ENCODE measurements at places on chromosomes 5 and 9.

DNA sequence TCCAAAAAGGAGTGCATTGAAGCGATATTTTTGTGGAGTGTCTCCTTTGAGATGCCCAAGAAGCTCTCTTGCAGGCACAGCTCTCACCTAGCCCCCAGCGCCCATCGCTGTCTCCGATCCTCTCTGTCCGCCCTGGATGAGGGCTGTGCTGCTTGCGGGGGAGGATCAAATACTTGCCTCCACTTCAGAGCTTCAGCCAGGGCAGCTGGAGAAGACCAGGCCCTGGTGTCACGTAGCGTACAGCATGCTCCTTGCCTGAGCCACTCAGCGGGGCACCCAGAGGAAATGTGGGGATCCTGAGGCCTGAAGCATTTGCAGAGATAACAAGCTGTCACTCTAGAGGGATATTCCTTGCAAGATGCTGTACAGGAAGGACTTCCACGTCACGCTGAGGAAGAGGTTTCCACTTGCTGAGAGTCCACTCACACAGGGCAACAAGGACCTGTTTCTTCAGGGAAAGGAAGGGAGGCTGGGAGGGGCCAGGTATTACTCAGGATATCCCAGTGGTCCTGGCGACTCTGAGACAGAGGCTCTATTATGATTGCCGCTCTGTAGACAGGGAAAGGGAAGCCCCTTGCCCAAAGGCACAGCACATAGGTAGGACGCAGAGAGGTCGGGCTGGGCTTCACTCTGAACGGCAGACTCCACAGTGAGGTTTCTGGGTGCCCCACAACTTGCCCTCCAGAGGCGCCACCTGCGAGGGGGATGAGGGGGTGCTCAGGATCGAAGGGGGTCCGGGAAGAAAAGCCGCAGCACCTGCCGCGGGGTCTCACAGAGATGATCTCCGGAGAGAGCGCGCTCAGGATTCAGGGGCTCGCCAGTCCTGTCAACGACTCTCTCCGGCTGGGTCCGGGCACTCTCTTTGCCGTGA lies 64.0 kb downstream of the CRB2 start:
- no peak for DNase-seq

- DNase-seq, result no peak
These were observed 279.5 kb upstream of the PIK3R1 start for GRCh38 chr5:67935908-67936566.

DNA sequence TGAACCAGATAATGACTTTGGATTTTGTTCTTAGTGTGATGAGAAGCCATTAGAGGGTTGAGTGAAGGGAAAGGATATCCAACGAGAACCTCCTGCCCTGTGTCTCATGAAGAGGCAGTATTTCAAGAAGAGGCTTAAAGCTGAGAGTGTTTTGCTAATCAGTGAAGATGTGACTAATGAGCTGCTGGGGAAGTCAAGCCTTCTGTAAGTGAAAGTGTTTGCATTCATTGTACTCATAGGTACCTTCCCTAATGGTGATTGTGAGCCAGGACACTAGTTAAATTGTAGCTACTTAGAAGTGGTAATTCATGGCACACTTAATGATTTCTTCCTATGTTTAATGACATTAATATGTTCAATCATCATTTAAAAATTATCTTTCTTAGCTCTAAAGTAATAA lies 23.7 kb downstream of the PIP5K1B start:
- DNase-seq, result no peak

- no peak for DNase-seq
These were observed 123.5 kb upstream of the CD180 start for GRCh38 chr5:67319935-67320725.

DNA sequence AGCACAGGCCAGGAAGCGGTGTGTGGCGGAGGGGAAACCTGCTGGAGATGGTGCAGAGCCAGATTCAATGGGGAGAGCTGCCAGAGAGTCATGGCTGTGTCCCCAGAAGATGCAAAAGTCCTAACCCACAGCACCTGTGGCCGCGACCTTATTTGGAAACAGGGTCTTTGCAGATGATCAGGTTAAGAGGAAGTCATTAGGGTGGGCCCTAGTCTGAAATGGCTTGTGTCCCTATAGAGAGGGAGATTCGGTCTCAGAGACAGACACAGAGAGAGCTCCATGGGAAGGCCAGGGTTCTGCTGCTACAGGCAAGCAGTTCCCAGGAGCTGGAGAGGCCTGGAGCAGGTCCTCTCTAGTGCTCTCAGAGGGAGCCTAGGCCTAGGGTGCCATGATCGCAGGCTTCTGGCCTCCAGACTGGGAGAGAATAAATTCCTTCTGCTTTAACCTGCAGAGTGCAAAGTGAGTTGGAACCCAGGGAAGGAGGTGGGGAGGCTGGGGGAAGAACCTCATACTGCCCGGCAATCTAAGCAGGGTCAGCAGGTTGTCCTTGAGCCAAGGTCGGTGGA lies 1.9 kb upstream of the LPCAT1 start:
- no peak for DNase-seq

GRCh38 chr5:132669966-132670882 lies 3.6 kb upstream of the IL4 start:
- no peak for DNase-seq

GRCh38 chr9:95171596-95171995 lies 145.9 kb downstream of the FANCC start:
- no peak for DNase-seq

- DNase-seq, result no peak
These were observed 4.3 kb upstream of the TRIM41 start for GRCh38 chr5:181218795-181219124.
